ENCODE measurements at places on chromosomes 4 and X.

- DNase-seq: no peak
These were observed 53.1 kb downstream of the HOPX start for GRCh38 chr4:56627985-56628384.

DNA sequence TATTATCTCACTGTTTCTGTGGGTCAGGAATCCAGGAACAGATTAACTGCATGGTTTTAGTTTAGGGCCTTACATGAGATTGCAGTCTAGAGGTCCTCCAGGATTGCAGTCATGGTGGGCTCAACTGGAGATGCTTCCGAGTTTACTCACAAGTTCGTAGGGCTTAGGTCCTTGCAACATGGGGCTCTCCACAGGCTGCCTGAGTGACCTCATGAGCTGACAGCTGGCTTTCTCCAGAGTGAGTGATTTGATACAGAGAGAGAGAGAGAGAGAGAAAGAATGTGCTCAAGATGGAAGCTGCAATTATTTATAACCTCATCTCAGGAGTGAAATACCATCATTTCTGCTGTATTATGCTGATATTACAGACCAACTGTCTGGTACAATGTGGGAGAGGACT lies 168.9 kb downstream of the GPAT3 start:
- DNase-seq: no peak

DNA sequence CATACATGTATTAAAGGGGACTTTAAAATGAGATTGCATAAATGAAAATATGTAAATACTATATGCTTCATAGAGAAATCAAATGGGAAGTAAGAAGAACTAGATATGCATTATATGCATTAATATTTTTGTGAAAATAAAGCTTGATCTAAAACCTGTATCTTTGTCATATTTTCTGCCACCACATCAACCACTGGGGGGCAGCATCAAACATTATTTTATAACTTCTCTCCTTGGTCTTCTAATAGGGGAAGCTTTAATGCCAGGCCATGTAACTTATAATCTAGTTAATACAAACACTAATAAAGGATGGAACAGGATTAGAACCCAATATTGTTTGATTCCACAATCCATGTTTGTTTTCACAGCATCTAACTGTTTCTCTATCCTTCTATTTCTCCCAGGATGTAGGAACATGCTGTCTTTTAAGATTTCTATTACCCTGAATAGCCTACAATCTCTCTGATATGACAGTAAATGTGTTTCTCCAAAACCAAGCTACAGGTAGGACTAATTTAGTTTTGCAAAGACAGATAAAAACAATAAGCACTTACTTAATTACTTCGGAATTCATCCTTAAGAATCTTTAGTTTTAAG lies 10.0 kb downstream of the QRFPR start:
- peak; percentile 18 for DNase-seq

GRCh38 chr4:87489678-87490077 lies 39.5 kb downstream of the SPARCL1 start:
- no peak for DNase-seq

DNA sequence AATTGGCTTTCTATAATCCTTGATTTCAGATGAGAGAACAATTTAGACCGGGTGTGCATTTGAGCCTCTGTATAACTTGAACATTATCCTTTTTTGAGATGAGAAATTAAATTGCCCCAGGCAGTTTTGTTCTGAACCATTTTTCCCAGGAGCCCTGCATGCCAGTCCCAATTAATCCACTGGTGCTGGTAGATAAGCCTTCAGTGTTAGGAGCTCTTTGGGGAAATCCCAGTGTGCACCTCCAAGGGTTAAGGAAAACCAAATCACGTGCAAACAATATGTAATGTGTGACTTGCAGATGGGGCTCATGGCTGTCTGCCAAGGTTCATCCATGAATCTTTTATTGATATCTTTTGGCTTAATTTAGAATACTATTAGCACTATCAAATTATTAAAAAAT lies 43.2 kb downstream of the KIT start:
- DNase-seq: no peak

DNA sequence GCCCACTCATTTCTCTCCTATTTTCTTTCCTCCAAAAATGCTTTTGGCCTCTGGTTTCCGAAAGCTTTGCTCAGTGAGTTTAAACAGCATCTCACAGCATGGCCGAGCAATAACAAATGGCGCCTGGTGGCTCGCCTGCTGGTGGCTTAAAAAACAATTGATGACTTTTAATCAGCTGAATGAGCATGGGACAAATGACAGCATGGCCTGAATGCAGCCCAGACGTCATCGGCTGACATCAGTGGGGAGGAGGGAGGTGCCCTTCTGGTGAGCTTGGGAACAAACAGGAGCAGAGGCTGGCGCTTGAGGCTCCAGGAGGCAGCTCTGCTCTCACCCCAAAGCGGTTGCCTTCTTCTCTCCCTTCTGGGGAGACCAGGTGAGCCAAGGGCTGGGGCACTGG lies 286.4 kb downstream of the BCOR start:
- no peak for DNase-seq

GRCh38 chr4:102623622-102624021 lies 122.5 kb downstream of the NFKB1 start:
- no peak for DNase-seq

GRCh38 chr4:110619463-110620247 lies 3.2 kb downstream of the PITX2 start:
- DNase-seq: no peak

DNA sequence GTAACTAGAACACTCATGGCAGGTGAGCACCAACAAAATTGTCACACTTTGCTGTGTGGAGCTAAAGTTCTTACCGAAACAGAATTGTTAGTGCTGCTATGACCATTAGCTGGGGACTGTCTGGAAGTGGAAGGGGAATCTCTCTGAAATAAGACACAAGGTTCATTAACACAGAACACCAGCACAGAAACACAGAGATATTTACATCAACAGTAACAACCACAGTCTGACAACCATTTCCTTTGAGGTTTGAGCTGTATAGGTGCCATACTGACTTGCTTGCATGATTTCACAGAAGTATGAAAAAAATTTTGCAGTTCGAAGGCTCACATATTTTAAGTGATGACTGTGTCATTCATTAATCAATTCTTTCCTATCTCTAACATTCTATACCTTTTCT lies 109.8 kb downstream of the NYX start:
- DNase-seq: no peak

GRCh38 chr4:4667622-4668081 lies 125.8 kb upstream of the STX18 start:
- no peak for DNase-seq

- DNase-seq: no peak
These were observed 48.0 kb downstream of the SEPTIN11 start for GRCh38 chr4:76997532-76997931.

DNA sequence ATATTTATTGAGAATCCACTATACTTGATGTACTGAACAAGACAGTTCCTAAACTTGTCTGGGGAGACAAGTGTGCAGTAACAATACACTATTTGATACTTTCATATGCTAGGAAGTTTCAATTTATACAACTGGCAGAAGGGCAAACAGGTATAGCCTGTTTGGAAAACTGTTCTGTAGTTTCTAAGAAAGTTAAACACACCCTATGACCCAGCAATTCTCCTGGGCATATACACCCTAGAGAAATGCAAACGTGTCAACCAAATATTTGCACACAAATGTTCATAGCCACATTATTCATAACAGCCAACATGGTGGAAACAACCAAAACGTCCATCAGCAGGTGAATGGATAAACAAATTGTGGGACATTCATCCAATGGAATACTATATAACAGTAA lies 64.0 kb upstream of the BRS3 start:
- no peak for DNase-seq

DNA sequence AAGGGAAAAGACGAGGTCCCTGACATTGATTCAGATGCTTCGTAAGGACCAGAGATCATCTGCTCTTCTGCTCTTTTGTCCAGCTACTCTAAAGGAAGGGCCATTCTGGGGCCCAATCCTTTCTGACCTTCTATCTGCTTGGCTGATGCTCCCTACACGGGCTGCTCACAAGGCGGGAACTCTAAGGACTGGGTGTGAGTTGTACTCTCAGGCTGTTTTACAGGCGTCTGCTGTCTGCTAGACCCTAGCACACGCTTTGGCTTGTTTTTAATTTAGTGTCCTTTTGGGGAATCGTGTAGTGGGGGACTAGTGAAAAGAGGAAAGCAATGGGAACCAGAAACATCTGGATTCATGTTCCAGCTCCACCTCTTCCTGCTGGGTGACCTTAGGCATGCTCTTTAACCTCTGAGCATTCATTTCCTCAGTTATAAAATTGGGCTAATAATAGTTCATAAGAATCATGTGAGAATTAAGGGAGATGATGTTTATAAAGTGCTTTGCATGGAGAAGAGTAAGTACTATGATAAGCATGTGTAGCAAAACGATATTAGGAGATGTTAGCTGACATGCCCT lies 53.1 kb downstream of the CASP3 start:
- no peak for DNase-seq

GRCh38 chrX:70087857-70088630 lies 25.8 kb downstream of the OTUD6A start:
- DNase-seq: no peak

- DNase-seq: no peak
These were observed 31.7 kb upstream of the GATB start for GRCh38 chr4:151792530-151792929.

DNA sequence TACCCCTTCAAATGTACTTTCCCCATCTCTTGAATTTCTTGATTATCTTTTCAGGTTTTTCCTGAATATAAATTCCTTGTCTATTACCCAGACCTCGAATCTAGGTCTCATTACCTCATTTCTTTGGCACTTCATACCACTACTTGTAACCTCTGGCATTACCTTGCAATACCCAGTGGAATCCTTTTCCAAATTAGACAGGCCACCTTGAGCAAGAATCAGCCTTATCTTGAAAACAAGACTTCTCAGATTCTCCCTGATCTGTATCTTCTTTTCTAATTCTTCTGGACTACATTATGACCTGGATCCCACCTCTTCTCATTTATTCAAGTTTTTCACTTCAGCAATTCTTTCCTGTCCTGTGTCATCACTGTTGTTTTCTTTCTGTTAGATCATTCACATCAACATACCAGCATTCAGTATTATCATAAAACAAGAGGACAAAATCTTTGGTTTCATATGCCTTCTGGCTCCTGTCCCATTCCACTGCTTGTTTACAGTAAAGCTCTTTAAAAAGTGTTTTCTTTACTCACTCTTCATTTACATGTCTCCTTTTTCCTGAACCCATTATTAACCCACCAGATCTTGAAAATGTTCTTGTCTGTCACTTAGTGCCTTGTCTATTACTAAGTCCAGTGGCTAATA lies 275.6 kb upstream of the HS3ST1 start:
- DNase-seq: no peak

GRCh38 chr4:25424539-25425228 lies 47.6 kb downstream of the ANAPC4 start:
- no peak for DNase-seq

- DNase-seq: no peak
These were observed 21.9 kb upstream of the EMCN start for GRCh38 chr4:100539706-100540105.

- no peak for DNase-seq
These were observed 77.0 kb upstream of the STOX2 start for GRCh38 chr4:183828125-183828524.

GRCh38 chrX:123408821-123409737 lies 225.0 kb downstream of the GRIA3 start:
- DNase-seq: no peak

DNA sequence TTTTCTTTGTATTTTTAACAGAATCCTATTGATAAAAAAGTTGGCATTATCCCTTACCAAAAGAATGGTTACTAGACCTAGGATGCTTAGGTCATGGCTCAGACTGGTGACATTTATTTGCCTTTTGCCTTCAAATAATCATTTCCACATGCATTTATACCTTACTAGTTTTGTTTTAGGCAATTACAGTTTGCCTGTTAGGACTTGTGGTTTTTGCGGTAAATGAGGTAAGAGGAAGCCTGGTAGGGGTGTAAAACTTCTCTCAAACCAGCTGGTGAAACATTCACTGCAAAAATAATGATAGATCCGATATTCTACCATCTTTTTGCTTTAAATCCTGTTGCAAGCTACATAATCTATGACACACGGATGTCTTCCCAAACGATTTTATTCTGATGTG lies 12.1 kb downstream of the LAMP2 start:
- no peak for DNase-seq

DNA sequence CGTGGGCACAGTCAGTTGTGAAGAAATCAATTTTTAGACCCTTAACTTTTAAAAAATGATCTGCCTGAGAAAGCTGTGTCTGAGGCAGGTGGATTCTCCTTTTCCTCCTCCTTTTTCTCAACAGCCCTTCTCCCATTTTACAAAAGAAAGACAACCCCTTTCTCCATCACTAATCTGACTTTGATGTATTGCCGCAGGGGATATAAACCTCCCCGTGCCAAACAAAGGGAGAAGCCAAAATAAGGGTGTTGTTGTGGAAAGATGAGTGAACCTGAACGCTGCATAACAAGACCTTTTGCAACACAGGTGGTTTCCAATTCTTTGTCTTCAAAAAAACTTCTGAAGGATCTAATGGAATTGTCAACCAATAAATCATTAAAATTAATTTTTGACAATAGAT lies 8.4 kb upstream of the FHL1 start:
- DNase-seq: no peak

DNA sequence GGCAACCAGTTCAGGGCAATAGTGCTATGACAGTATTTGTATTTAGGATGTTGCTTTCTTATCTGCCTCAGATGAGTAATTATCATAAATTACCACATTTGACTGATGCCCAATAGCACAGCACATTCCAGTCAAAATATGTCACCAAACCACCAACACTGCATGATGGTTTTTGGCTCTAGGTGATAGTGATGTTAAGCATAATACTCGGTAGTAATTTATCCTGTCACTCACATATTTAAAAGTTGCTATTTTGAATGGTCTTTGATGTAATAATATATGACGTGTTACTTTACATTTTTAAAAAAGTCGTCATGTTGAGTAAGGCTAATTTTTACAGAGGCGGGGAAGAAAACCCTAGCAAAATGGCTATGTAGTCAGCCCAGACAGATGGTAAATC lies 42.5 kb downstream of the UNC5C start:
- no peak for DNase-seq

GRCh38 chrX:22690116-22690515 lies 309.6 kb upstream of the DDX53 start:
- no peak for DNase-seq

DNA sequence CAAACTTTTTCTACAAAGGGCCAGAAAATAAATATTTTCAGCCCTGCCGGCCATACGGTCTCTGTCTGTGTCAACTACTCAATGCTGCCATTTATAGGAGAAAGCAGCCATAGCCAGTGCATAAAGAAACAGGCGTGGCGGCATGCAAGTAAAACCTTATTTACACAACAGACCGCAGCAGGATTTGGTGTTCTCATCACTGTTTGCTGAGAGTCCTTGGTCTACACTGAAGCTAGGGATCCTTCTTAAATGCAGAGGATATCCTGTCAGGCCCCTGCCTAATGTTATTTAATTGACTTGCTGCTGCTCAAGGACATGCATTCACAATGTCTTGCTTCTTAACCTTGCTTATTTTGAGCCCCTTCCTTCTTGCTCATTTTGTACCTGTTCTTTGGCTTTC lies 54.7 kb downstream of the CPE start:
- DNase-seq: no peak

Measured in left renal pelvis (tissue), 4 donors.